ENCODE measurements at places on chromosomes 6 and 20. TPM values are rescaled to one million over a fixed set of nuclear protein-coding genes. Genes with fewer than 3 reads are reported as not detected.

- no peak overlapping the region for H3K27ac ChIP-seq
- H3K4me3 ChIP-seq, result no peak overlapping the region
- no peaks in the 10 kb centered on the region for H3K27me3 ChIP-seq
Observed at GRCh38 chr6:106724848-106725247, 95.5 kb downstream of the QRSL1 start.

Gene TRIM26
- 53.9 TPM for total RNA-seq

DNA sequence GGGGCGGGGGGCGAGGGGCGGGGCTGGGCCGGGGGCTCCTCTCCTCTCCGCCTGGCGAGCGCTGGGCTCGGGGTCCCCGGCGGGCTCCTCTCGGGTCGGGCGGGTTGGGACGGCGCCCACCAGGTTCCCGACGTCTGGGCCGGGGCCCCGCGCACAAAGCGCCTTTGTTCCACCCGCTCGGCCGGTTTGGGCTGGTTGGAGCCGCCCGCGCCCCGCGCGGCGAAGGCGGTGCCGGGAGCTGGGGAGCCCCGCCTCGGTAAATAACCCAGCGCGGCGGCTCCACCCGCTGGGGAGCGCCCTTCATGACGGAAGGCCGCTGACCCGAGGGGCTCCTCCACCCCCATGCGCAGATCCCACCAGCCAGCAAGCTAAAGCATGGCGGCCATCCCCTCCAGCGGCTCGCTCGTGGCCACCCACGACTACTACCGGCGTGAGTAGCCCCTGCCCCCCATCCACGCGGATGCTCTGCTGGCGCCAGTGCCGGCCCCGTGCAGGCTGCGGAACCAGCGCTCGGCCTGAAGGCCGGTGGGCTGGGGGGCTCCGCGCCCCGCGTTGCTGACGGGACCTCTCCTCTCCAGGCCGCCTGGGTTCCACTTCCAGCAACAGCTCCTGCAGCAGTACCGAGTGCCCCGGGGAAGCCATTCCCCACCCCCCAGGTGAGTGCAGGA is 503 bp downstream of the PPDPF start:
- H3K4me1 ChIP-seq, result peaks cover 7% of the 10 kb centered on the region
- peaks cover 18% of the 10 kb centered on the region for H3K36me3 ChIP-seq
- no peak overlapping the region for H3K27ac ChIP-seq

DNA sequence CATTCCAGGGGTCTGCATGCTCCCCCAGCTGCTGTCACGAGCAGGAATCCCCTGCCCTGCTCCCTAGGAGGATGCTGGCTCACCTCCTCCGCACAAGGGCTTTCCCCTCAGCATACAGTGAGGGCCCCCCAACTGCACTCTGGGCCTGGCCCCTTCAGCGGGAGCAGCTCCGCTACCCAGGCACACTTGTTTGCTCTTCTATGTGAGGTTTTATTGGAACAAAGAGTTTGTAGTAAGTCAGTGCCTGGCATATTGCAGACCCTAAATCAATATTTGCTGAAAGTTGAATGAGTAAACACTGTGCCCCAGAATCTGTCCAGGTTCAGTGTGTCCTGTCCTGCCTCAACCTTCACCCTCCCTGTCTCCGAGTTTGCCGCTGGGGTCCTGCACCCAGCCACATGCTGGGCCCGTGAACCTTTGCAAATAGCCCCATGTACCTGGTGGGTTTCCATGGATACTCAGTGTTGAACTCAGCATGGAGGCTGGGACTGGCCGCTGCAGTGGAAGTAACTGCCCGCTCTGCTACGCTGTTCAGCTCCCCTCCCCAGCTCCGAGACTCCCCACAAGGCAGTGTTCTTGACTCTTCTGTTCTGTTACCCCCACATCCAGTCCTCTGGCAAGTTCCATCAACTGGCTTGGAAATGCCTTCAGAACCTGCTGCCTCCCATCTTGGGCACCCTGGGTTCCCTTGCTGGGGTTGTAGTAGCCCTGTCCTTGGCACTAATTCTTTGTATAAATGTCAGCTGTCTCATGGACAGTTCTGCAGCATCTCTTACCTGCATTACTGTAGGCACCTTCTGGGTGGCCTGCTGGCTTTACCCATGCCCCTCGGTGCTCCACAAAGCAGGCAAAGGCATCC is 15.7 kb downstream of the SLC22A1 start:
- no peak for DNase-seq
- peaks cover 22% of the 10 kb centered on the region for H3K4me1 ChIP-seq
- H3K4me3 ChIP-seq, result no peak overlapping the region
- H3K36me3 ChIP-seq, result no peaks in the 10 kb centered on the region

DNA sequence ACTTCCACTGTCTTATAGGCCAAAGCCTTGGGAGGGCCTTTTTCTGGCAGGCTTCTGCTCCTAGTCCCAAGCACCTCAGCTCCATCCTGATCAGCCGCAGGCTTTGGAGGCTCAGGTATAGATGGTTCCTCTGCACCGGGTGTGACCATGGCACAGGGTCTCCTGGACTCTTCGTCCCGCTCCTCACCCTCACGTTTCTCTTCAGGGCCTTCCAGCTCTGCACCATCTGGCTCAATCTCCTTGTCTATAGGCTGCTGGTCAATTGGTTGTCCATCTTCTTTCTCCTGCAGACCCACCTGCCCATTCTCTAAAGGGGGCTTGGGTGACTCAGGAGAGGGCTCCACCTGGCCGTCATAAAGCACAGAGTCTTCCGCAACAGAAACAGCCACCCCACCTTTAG is 37.0 kb downstream of the BFSP1 start:
- no peak for DNase-seq
- H3K36me3 ChIP-seq, result no peaks in the 10 kb centered on the region
- peaks cover 8% of the 10 kb centered on the region for H3K4me1 ChIP-seq
- peaks cover 44% of the 10 kb centered on the region for H3K27me3 ChIP-seq
- H3K27ac ChIP-seq, result no peak overlapping the region
- no peak overlapping the region for H3K4me3 ChIP-seq

DNA sequence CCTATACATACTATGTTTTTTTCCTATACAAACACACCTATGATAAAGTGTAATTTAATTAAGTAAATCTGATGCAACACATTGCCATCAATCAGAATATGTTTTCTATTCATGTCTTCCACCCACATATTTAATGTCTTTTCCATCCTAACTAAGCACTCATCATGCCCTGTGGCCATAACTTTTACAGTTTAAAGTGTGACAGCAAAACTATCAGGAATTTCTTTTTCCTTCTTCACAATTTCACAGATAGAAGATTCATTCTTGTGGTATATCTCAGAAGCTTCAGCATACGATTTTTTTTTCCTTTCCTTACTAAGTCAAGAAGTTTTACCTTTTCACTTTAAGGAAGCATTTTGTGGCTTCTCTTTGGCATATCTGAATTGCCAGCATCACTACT is 7.0 kb upstream of the BEND6 start:
- no peak overlapping the region for H3K4me3 ChIP-seq
- H3K27me3 ChIP-seq, result no peaks in the 10 kb centered on the region
- H3K36me3 ChIP-seq, result 0 out of 2 replicates have a peak, but pooled peaks cover 3% of the 10 kb centered on the region

DNA sequence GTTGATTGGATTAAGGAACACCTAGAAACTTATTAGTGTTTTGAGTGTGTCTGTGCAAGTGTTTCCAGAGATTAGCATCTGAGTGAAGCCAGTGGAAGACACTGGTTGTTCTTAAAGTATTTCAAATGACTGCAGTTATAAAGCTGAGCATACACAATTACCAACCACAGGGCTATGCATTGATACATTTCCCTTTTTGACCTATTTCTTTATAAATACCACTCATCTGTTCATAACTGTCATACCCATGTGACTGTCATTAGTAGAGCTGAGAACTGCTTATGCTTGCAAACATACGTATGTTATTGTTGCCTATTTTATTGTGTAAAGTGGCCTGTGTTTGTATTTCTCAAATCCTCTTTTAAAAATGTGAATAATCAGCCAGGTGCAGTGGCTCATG is 15.3 kb upstream of the ZC3H12D start:
- H3K4me1 ChIP-seq, result no peaks in the 10 kb centered on the region
- peaks cover under 1% of the 10 kb centered on the region for H3K36me3 ChIP-seq
- H3K27ac ChIP-seq, result no peak overlapping the region
- H3K4me3 ChIP-seq, result no peak overlapping the region

DNA sequence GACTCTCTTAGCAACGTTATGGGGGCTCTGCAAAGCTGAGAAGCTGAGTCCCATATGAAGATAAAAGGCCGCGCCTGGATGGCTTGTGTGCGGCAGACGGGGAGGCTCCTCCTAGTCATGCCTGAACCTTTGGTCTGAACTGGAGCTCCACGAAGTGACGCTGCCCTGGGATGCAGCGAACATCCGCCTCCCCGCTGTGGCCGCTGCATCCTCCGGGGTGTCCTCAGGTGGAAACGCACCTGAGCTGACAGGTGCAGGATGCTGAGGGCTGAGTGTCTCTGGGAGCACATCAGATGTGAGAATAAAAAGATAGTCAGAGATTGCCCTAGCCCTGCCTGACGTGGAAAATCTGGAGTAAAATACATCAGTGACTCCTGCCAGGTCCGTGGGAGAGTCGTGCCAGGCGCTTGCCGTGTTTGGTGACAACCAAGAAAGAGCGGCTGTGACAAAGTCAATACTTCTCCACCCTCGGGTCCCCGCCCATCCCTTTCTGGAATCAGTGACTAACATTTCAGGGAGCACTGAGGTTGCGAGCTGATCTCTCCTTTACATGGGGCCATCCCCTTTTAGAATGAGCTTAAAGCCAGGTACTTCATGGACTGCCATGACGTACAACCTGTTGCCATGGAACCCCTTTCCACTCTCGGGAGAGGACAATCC is 162.8 kb upstream of the AFDN start:
- no peaks in the 10 kb centered on the region for H3K36me3 ChIP-seq
- H3K4me3 ChIP-seq, result no peak overlapping the region
- peaks cover 69% of the 10 kb centered on the region for H3K27me3 ChIP-seq

GRCh38 chr20:39676857-39677391 is 714.8 kb downstream of the DHX35 start:
- no peaks in the 10 kb centered on the region for H3K36me3 ChIP-seq
- H3K4me1 ChIP-seq, result no peaks in the 10 kb centered on the region
- H3K27me3 ChIP-seq, result peaks cover 6% of the 10 kb centered on the region

DNA sequence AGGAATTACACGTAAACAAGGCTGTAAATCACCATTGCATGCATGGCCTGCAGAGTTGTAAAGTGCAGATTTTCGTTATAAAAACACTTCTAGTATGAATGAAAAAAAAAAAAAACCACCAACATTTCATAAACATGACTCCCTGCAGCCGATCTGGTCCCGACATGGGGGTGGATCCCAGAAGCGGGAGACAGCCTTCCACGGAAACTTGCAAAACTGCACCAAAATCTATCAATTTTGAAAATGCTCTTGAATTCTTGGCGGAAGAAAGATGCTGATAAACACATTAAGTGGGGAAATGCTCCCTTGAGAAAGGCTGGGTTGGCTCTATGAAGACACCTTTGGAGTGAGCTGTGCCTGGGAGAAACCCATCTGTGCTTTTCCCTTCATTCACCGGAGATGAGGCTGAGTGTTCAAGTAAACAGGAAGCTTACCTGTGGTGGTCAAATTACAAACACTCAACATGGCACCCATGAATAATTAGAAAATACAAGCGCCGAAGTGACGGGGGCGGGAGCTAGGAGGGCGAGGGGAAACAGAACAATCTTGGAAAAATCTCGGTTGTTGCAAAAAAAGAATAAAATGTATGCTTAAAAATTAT is 845 bp upstream of the ANKRD60 start:
- no peaks in the 10 kb centered on the region for H3K27me3 ChIP-seq
- H3K36me3 ChIP-seq, result no peaks in the 10 kb centered on the region
- H3K27ac ChIP-seq, result no peak overlapping the region
- H3K4me3 ChIP-seq, result no peak overlapping the region
- no peaks in the 10 kb centered on the region for H3K4me1 ChIP-seq

Gene KCNK15
- 0.20 TPM for total RNA-seq

- no peaks in the 10 kb centered on the region for H3K4me1 ChIP-seq
- H3K27me3 ChIP-seq, result no peaks in the 10 kb centered on the region
- H3K36me3 ChIP-seq, result no peaks in the 10 kb centered on the region
- no peak for DNase-seq
- H3K27ac ChIP-seq, result no peak overlapping the region
- no peak overlapping the region for H3K4me3 ChIP-seq
Observed at GRCh38 chr6:70790483-70791224, 123.0 kb downstream of the SMAP1 start.

Gene NKX2-2
- total RNA-seq, result not detected

DNA sequence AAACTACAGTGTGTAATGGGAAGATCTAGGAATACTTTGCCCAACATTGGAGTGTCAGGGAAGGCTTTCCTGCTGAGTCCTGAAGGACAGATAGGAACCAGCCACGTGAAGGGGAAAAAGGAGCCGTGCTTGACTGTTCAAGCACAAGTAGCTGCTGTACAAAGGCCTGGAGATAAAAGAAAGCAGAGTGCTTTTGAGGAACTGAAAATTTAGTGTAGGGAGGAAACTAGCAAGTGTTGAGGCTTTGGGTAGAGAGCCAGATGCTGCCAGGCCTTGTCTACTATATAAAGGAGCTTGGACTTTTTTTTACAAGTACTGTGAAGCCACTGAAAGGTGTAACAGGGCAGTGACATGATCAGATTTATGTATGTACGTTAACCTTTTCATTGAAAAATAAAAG is 39.0 kb downstream of the DSE start:
- H3K4me3 ChIP-seq, result no peak overlapping the region
- DNase-seq, result no peak
- H3K27me3 ChIP-seq, result no peaks in the 10 kb centered on the region
- H3K27ac ChIP-seq, result no peak overlapping the region

DNA sequence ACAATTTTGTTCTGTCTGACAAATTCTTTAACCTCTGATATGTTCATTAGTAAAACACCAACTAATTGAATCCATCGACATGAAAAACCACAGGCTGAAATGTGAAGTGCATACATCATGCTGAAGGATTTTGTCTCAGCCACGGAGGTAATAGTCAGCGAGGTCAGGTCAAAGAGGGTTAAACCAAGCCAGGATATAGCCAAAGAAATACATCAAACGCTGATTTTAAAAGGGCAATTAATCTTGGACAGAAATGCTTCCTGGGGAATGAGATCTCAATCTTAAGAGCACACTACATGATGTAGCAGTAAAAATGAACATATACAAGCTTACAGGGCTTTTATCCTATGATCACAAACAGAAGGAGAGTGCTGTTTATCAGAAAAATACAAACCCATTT is 106.7 kb downstream of the PRDM1 start:
- DNase-seq, result no peak
- no peak overlapping the region for H3K4me3 ChIP-seq
- no peak overlapping the region for H3K27ac ChIP-seq
- peaks cover 11% of the 10 kb centered on the region for H3K36me3 ChIP-seq
- no peaks in the 10 kb centered on the region for H3K27me3 ChIP-seq

GRCh38 chr20:32007787-32008616 is 2.2 kb upstream of the CCM2L start:
- H3K27ac ChIP-seq, result no peak overlapping the region
- H3K4me3 ChIP-seq, result no peak overlapping the region
- no peak for DNase-seq
- H3K36me3 ChIP-seq, result no peaks in the 10 kb centered on the region
- H3K27me3 ChIP-seq, result peaks cover 80% of the 10 kb centered on the region
- no peaks in the 10 kb centered on the region for H3K4me1 ChIP-seq

GRCh38 chr6:88538130-88538706 is 372.1 kb upstream of the CNR1 start:
- no peak for DNase-seq
- no peaks in the 10 kb centered on the region for H3K4me1 ChIP-seq
- H3K4me3 ChIP-seq, result no peak overlapping the region
- H3K27me3 ChIP-seq, result peaks cover 10% of the 10 kb centered on the region

Data from PC-9 (cell line).